ENCODE measurements at places on chromosomes 4 and X. TPM values are rescaled to one million over a fixed set of nuclear protein-coding genes. Genes with fewer than 3 reads are reported as not detected.

DNA sequence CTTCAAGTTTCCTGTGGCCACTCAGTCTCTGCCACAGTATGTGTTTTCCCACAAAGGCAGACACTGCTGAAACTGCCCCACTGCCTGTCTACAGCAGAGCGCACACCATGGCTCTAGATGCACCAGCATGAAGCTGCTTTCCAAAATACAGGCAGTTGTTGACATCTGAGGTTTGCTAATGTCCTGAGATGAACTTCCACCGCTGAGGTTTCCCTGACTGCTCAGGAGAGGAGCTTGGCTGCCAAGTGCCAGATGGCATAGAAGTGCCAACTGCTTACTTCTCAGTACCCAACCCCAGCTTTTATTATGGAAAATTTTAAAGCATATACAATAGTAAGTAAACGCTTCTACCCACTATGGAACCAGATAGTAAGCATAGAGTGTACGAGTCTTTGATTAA is 61.0 kb upstream of the EXOC1L start:
- H3K4me3 ChIP-seq, result no peak overlapping the region
- no peak overlapping the region for H3K27ac ChIP-seq
- H3K4me1 ChIP-seq, result no peaks in the 10 kb centered on the region
- H3K36me3 ChIP-seq, result no peaks in the 10 kb centered on the region

XAGE1A gene
- polyA plus RNA-seq, result not detected

- H3K4me1 ChIP-seq, result peaks cover 35% of the 10 kb centered on the region
- peaks cover 4% of the 10 kb centered on the region for H3K36me3 ChIP-seq
- DNase-seq, result peak; percentile 40
- H3K27ac ChIP-seq, result peak overlapping the region; percentile 63
These were observed 108.3 kb downstream of the AFAP1 start for GRCh38 chr4:7831330-7831729.

GRCh38 chrX:129651756-129652564 is 2.8 kb downstream of the APLN start:
- no peak overlapping the region for H3K27ac ChIP-seq
- H3K4me3 ChIP-seq, result no peak overlapping the region
- H3K27me3 ChIP-seq, result no peaks in the 10 kb centered on the region
- H3K4me1 ChIP-seq, result peaks cover 5% of the 10 kb centered on the region

- no peak overlapping the region for H3K27ac ChIP-seq
- H3K27me3 ChIP-seq, result no peaks in the 10 kb centered on the region
- no peaks in the 10 kb centered on the region for H3K36me3 ChIP-seq
- H3K4me3 ChIP-seq, result no peak overlapping the region
These were observed 12.5 kb upstream of the HSFX4 start for GRCh38 chrX:149916745-149917392.

GRCh38 chrX:111585337-111585736 is 73.9 kb downstream of the SERTM2 start:
- H3K36me3 ChIP-seq, result no peaks in the 10 kb centered on the region
- no peak overlapping the region for H3K27ac ChIP-seq
- H3K4me3 ChIP-seq, result no peak overlapping the region

GRCh38 chr4:80215449-80216052 is 18.2 kb downstream of the PRDM8 start:
- H3K36me3 ChIP-seq, result no peaks in the 10 kb centered on the region
- no peaks in the 10 kb centered on the region for H3K27me3 ChIP-seq
- H3K4me3 ChIP-seq, result peak overlapping the region; percentile 10
- no peaks in the 10 kb centered on the region for H3K4me1 ChIP-seq
- no peak overlapping the region for H3K27ac ChIP-seq
- DNase-seq, result no peak

ZNF718 gene
- polyA plus RNA-seq, result 1.4 TPM

DNA sequence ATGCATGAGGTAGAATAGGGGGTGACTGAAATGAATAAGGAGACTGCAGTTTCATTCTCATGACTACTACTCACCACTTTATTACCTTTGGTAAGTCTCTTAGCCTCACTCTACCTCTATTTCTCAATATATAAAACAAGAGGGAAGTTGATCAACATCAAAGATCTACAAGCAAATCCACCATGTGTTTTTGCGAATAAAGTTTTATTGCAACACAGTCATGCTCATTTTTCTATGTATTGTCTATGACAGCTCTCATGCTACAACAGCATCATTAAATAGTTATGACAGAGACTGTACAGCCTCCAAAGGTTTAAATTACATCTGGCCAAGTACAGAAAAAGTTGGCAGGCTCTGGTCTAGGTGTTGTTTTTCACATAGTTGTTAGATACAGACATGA is 72.6 kb upstream of the CPEB2 start:
- H3K36me3 ChIP-seq, result no peaks in the 10 kb centered on the region
- no peak overlapping the region for H3K27ac ChIP-seq
- H3K4me3 ChIP-seq, result no peak overlapping the region
- no peaks in the 10 kb centered on the region for H3K27me3 ChIP-seq
- H3K4me1 ChIP-seq, result no peaks in the 10 kb centered on the region

- H3K4me3 ChIP-seq, result no peak overlapping the region
- H3K27ac ChIP-seq, result peak overlapping the region; percentile 43
- H3K36me3 ChIP-seq, result no peaks in the 10 kb centered on the region
- no peak for DNase-seq
These were observed 46.0 kb downstream of the FNIP2 start for GRCh38 chr4:158814636-158815330.

GRCh38 chr4:179858221-179858620 is 2385.0 kb upstream of the TENM3 start:
- H3K27me3 ChIP-seq, result no peaks in the 10 kb centered on the region
- H3K4me1 ChIP-seq, result no peaks in the 10 kb centered on the region
- DNase-seq, result no peak
- no peaks in the 10 kb centered on the region for H3K36me3 ChIP-seq
- H3K27ac ChIP-seq, result no peak overlapping the region

DNA sequence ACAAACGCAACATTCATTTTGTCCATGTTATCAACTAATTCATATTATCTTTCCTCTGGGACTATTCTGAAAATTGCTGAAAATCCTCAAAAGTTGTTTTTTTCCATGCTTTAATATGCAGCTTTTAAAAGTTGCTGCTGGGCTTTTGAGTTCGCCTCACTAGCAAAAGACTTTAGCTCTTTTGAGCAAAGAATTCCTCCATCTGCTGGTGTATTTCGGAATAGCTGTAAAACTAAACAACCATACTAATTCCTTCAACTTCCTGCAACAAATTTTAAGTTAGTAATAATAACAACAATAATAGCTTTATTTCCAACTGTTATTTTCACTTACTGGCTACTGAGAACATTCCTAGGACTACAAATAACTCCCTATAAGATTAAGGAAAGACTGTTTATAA is 124.5 kb upstream of the PLAC1 start:
- H3K36me3 ChIP-seq, result no peaks in the 10 kb centered on the region
- no peak overlapping the region for H3K4me3 ChIP-seq
- no peak overlapping the region for H3K27ac ChIP-seq
- H3K4me1 ChIP-seq, result no peaks in the 10 kb centered on the region

FAM193A gene
- polyA plus RNA-seq, result 16.1 TPM

- H3K36me3 ChIP-seq, result no peaks in the 10 kb centered on the region
- peak overlapping the region; percentile 73 for H3K27ac ChIP-seq
These were observed 92.3 kb downstream of the REPS2 start for GRCh38 chrX:17038681-17039161.

DNA sequence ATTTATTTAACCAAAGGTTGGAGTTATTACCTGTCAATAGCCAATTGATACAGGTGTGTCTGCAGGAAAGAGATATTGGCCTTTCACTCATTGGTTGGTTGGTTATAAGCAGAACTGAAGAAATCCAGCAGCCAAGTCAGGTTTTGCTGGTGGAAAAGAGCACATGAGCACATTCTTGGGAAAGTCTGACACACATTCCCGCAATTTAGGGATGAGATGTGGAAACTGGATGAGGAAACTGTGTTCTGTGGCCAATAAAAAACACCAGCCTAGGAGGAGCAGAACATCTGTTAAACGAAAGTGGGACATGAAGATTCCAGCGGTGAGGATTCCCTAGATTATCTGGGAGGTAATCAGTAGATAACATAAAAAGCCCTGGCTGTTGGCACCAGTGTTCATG is 567.4 kb upstream of the CPEB2 start:
- no peak for DNase-seq
- no peaks in the 10 kb centered on the region for H3K36me3 ChIP-seq
- H3K4me3 ChIP-seq, result no peak overlapping the region
- H3K4me1 ChIP-seq, result no peaks in the 10 kb centered on the region
- no peak overlapping the region for H3K27ac ChIP-seq

Measured in sigmoid colon (tissue), 7 donors.